Activated T-helper 17 cell treated with anti-CD3 and anti-CD28 coated beads, Interleukin-2, amount 50 U/mL, for 72 hours (primary cell): ENCODE measurements at places on chromosomes 6 and 20.

- peak; percentile 89 for ATAC-seq
Observed at GRCh38 chr6:87407901-87408720, at the start of gene CFAP206. TSS of gene CFAP206 (plus strand) at chr6:87407972. CDS start at chr6:87409840, 1,868 bp downstream.

DNA sequence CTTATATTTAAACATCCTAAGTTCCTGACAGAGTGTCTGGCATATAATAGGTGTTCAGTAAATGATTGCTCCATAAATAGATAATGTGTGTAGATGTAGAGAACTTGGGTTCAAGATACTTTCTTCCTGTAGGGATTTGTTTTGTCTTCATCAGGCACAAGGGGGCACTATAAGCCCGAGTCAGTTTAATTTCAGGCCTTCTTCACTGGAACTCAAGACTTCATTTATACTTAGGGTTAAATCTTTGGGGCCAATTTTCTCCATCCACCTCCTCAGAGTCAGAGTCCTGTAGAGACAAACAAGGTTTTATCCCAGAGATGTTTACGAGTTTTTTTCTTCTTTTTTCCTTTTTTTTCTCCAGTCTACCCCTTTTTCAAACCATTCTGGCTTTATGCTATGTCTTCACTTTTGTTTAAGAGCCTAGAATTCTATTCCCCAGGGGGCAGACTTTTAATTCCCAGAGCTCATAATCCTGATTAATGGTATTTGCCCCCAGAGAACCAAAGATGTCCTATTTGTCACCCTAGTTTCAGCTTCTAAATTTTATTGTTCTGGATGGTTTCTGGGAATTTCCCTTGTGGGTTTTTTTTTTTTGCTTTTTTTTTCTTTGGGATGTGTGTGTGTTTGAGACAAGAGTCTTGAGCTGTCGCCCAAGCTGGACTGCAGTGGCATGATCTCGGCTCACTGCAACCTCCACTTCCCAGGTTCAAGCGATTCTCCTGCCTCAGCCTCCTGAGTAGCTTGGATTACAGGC is 88.4 kb downstream of the HFE start:
- ATAC-seq: no peak

GRCh38 chr6:14100138-14100537 is 17.4 kb upstream of the CD83 start:
- no peak for ATAC-seq

GRCh38 chr6:13048113-13048512 is 280.2 kb downstream of the TBC1D7 start:
- no peak for ATAC-seq

DNA sequence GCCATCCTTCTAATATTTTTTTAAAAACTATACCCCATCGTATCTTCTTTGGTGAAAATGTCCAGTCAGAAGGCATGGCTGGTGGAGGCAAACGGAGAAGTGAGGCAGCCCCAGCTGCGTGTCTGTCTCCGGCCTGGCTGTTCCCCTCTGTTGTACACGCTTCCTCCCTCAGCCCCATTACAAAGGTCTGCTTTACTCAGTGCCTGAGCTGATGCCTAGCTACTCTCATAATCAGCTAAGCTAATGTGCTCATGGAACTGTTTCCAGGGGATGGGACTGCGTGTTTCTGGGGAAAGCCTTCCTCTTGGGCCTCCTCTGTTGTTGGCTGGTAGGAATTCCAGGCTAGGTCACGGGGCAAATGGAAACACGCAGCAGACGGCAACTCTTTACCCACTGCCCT is 67.3 kb downstream of the PPP1R3G start:
- no peak for ATAC-seq

DNA sequence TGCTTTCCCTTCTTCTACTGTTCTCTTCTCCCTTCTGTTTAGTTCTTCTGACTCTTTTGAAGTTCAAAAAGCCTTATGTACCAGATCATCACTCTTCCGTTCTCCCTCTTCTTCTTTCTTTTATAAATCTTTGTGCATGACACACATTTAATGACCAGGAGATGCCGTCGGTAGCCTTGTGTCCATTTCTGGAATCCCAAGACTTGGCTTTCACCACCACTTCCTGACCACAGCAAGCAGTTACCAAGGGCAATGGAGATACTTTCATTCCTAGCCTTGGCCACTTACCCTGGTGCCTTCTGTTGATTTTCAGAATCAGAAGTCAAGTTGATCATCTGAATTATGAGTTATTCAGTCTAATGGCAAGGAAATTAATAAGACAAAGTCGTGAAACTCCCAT is 268.5 kb upstream of the QKI start:
- ATAC-seq: no peak

GRCh38 chr6:98975421-98975820 is 27.7 kb upstream of the FBXL4 start:
- no peak for ATAC-seq
